Daoy (cell line): ENCODE measurements at places on chromosomes 6 and 20. TPM values are rescaled to one million over a fixed set of nuclear protein-coding genes. Genes with fewer than 3 reads are reported as not detected.

GRCh38 chr6:67121115-67121514 is 1414.1 kb upstream of the EYS start:
- no peak for DNase-seq

- DNase-seq: no peak
Measured at GRCh38 chr6:104312851-104313250, 546.9 kb downstream of the HACE1 start.

DNA sequence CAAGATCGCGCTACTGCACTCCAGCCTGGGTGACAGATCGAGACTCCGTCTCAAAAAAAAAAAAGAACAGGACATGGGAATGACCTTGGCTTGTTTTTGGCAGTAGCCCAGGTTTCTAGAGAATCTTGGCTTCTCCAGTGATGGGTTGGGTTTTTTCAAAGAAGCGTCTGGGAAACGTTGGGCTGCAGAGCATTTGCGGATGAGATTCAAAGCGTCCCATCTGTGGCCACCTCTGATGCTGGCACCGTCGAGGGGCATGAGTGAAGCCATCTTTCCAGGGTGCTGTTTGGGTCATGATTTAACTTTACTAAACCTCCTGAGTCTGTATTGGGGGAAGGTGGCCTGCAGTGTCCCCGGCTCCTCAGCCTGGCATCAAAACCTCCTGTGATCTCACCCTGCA is 43.2 kb upstream of the SRF start:
- DNase-seq: no peak

- no peak for DNase-seq
Measured at GRCh38 chr6:134267917-134268361, 50.0 kb downstream of the SGK1 start.

DNA sequence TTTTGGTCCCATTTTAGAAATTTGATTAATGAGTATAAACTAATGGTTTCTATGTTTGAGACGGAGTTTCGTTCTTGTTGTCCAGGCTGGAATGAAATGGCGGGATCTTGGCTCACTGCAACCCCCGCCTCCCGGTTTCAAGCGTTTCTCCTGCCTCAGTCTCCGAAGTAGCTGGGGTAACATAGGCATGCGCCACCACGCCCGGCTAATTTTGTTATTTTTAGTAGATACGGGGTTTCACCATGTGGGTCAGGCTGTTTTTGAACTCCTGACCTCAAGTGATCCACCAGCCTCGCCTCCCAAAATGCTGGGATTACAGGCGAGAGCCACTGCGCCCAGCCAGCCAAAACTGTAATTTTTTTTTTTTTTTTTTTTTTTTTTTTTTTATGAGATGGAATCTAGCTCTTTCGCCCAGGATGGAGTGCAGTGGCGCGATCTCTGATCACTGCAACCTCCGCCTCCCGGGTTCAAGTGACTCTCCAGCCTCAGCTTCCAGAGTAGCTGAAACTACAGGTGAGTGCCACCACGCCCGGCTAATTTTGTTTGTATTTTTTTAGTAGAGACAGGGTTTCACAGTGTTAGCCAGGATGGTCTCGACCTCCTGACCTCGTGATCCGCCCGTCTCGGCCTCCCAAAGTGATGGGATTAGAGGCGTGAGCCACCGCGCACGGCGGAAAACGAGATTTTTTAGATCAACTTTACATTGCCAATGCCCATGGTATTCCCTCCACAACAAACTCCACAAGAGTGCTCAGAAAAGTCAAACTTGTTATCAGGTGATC is 127.8 kb downstream of the HFE start:
- DNase-seq: no peak

DNA sequence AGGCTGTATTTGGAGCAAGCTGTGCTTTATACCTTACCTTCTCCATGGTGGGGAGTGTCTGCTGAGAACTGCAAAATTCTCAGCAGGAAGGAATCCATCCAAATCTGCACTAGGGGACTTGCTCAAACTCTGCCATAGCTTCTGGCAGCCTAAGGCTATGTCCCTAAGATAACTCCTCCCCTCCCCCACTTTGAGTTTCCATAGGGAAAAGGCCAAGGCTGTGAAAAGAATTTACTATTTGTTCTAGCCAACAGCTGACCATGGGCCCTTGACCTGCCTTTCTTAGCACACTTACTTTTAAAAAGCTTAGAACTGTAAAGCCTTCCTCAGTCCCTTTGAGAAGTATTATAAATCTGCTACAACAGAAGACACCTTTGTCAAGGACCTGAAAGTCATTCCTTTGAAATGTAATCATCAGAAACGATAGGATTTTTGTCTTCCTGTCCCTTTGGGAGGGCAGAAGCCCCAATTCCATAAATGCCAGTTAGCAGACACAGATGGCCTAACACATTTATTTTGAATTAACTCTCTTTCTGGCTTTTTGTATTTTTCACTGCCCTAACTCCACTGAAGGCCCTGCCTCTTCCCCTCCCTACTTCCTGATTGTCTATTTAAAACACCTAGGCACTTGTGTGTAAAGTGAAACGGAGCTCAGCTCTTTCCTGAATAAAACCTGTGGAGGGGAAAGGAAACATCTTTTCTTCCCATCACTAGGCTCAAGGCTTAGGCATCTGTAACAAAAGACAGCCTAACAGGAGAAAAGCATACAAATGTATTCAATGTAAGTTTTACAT is 157.1 kb downstream of the AKAP7 start:
- DNase-seq: no peak

DNA sequence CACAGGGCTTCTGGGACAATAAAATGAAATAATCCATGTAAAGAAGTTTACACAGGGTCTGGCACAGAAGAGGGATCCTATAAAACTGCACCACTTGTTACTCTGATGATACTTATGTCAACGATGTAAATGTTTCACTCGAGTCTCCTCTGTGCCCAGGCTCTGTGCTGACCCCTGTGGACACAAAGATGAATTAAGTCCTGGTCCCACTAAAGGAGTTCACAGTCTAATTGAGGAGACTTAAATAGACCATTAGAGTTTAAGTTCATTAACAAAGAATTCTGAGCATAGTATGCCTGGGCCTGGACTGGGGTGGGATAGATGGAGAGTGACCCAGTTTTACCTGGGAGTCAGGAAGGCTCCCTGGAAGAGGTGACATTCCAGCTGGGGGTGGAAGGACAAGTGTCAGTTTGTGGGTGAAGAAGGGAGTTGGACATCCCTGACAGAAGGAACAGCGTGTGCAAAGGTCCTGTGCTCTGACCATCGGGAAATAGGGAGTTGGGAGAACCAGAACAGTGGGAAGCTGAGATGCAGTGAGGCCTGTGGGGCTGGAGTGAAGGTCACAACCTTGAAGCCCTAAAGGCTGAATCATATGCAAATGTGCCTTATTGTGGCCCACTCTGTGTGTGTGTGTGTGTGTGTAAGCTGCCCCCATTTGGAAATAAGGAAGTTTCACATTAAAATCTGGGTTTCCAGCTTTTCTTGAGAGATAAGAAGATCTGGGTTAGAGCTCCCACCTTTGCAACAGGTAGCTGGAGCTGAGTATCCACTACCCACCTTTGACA is 1.1 kb downstream of the OCSTAMP start:
- no peak for DNase-seq

- peak; percentile 70 for DNase-seq
Measured at GRCh38 chr6:346386-347030, 45.0 kb upstream of the IRF4 start.

Gene SRSF12
- total RNA-seq: 0.36 and 0.51 TPM in 2 replicates

Gene CRISP2
- total RNA-seq: 0.23 and 1.1 TPM in 2 replicates

Gene RAD21L1
- 0.63 and 0.86 TPM in 2 replicates for total RNA-seq

Gene CALHM6
- 6.0 and 11.7 TPM in 2 replicates for total RNA-seq

Gene SIGLEC1
- not detected in 2 replicates for total RNA-seq

Gene GNAS-AS1
- 1.3 and 3.1 TPM in 2 replicates for total RNA-seq

Gene CALHM4
- not detected in 2 replicates for total RNA-seq

Gene SPATA25
- total RNA-seq: not detected in 2 replicates
